Panc1 (cell line): ENCODE measurements at places on chromosomes 2 and 18.

DNA sequence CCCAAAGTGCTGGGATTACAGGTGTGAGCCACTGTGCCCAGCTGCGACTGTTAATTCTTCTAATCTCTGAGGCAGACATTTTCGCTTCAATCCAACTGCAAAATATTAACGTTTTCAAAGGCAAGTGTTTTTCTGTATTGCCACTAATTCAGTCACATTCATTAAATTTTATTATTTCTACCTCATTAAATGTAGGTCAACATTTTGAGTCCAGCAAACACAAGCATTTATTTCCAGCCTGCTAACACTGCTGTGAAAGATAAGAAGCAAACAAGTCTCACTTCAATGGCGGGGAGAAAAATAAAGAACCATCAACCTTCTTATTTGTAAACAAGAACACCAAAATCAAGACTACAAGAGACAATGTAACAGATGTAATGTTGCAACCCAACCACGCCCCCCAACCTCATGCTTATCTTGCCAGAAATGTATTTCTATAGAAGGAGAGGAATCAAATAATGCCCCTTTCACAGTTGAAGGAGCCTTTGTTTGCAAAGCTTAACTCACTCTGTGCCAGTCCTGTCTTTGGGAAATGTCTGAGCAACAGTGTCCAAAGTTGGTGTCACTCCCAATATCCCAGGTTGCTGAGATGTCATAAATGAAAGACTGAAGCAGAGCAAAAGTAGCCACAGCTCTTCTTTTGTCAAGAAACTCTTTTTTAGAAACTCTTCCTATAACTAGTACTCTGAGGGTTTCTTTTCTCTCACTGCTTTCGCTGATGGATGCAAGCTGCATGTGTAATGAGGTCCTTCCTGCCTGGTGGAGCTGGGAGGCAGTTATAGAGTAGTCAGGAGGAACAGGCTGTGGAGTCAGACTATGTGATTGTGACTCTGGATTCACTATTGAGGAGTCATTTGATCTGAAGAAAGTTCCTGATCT, 8.6 kb downstream of the DOCK10 start:
- no peak for DNase-seq

DNA sequence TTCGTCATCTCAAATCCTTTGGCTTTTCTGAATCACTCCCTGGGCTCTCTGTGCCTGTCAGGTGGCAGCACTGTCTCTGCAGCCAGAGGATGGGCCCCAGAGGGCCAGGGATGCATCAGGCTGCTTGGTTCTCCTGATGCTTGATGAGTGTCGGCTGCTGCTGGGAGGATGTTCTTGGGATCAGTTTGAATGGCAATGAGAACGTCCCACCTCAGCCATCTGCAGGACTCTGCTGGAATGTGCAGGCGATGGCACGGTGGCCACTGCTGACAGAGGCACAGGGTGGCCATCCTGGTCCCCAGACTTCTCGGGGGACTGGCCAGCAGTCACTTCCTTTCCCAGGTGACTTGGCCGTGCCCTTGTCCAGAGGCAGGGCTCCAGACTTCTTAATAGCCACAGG, 146.0 kb downstream of the FAM210A start:
- no peak for DNase-seq

DNA sequence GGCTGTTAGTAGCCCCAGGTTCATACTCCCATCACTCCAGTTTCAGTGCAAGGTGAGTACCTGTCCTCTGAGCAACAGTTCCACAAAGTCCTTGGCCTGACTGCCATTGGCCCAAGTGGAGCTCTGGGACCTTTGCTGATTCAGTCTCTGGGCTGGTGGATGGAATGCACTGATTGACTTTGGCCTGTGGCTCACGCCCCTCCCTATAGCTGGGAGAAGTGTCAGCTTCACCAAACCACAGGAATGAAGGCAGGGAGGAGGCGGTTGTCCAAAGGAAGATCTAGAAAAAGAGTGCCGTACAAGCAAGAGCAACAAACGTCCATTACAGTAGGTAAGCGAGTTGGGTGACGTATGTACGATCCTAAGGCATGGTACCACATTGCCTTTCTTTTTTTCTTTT, 34.0 kb downstream of the QPCT start:
- DNase-seq: no peak

GRCh38 chr2:104685591-104685990, 168.3 kb upstream of the POU3F3 start:
- no peak for DNase-seq

GRCh38 chr2:145079641-145080040, 559.7 kb upstream of the ZEB2 start:
- DNase-seq: no peak

DNA sequence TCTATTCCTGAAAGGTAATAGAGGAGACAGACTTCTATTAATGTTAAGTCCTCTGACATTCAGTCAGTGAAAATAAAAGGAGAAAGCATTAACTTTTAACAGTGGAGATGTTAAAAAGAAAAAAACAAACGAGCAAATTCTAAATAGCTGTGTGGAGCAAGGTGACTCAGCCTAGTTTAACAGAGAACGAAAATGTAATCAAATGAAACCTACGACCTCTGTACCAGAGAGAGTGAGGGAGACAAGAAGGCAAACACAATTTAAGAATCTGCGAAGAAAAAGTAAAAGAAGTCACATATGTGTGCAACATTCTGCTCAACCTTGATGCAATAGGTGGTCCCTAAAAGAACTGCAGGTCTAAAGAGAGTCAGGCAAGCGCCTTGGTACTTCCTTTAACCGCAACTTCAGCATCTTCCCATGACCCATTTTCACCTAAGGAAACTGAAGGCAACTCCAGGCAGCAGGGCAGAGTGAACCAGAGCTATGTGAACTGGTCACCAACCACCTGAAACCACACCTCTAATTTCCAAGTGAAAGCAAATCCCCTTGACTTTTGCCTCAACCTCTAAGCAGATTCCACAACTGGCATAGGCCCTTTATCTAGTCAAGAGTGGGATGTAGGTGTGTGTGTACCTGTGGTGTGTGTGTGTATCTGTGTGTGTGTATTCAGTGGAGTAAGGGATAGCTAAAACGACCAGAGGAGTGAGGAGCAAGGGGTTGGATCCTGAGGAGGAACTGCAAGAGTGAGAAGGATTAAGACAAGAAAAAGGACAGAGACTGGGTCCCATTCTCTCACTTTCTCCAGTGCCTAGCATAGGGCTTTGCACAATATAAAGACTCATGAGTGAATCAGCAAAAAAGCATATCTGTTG, 43.0 kb downstream of the FIGN start:
- DNase-seq: no peak

GRCh38 chr2:210715560-210716082, 159.2 kb downstream of the CPS1 start:
- DNase-seq: no peak

DNA sequence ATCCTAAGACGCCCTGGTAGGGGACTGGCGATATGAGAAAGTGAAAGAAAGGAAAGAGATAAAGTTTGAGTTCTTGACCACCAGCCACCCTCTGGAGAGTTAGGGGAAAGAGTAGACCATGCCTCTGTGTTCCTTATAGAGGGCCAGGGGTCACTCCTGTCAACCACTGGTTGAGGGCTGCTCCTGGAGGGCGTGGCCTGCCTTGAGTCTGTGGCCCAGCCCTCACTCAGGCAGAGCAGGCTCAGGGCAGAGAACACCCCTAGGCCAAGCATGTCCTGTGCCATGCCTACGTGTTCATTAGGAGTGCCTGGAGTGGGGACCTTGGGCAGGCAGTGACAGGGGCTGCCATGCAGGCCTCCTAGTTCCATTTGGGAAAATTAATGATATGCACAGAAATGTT, 161.1 kb upstream of the EPB41L3 start:
- no peak for DNase-seq

GRCh38 chr18:59833785-59834184, 66.0 kb upstream of the PMAIP1 start:
- no peak for DNase-seq

DNA sequence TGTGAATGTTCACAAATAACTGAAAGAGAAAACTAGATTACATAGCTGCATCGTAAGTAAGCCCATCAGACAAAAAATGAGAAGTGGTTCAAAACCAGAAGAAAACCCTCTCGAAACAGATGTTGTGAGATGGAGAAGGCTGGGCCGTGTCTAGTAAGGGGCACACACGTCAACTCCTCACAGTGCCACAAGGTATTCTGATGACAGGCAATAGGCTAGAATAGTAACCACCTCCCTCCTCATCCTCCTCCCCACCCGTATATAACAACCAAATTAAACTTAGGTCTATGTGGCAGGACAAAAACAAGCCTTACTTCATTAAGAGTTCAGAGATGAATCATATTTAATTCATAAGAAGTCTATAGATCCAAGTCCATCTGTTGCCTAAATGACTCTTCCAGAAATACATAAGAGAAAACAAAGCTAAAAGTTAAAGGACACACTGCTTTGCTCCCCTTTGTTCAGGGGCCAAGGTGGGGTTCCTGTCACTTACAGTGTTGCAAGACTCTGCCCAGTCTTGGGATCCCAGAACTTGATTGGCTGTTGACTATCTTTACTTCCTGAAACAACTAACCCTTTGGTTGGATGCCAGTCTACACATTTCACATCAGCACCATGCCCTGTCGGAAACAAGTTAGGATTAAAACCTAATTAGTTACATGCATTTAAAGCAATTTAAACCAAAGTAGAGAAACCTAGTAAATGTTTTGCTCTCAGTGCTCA, 25.0 kb downstream of the SFT2D3 start:
- DNase-seq: no peak

- DNase-seq: no peak
Observed at GRCh38 chr2:151405376-151405775, 4.3 kb upstream of the RIF1 start.

GRCh38 chr2:101986376-101986775, 5.4 kb upstream of the IL1R2 start:
- DNase-seq: no peak

DNA sequence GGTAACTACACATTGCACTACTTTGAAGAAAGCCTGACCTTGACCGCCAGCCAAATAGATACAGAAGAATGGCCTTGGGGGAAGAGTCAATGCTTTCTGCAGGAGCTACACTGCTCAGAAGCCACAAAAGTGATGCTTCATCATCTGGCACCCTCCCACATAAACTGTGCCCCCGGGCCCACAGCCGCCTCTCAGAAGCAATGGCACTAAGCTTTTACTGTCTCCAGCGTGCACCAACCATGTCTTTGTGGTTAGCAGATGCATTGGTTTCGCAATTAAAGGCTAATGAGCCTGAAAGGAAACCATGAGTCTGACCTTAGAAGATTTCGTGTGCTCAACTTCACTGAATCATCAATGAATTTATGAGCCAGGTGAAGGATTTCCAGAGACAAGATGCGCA, 209.4 kb upstream of the TRIB2 start:
- no peak for DNase-seq

GRCh38 chr18:55221622-55222021, 262.4 kb upstream of the CCDC68 start:
- DNase-seq: no peak

- no peak for DNase-seq
Observed at GRCh38 chr2:63926815-63927214, 85.1 kb downstream of the UGP2 start.

GRCh38 chr2:105883911-105884694, 139.4 kb downstream of the NCK2 start:
- no peak for DNase-seq

GRCh38 chr18:59311631-59312030, 6.8 kb downstream of the CPLX4 start:
- no peak for DNase-seq

DNA sequence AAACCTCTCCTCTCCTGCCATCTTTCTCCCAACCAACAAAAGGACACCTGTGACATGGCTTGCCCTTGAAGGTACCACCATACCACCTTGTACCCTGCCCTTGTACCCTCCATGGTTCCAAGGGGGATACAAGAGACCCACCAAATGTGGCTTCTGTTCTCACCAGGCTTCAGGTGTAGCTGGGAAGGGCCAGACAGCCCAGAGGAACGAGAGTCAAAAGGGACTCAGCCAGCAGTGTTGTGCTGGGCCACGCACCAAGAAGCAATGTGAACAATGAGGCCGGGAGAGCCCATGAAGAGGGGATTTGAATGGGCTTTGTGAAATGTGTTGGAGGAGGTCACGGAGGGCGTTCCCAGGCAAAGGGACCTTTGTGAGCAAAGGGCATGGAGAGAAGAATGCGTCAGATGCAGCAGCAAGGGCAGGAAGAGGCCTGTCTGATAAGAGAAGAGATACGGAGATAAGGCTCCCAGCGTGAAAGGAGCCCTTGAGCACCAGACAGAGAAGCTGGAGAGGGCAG, 48.6 kb downstream of the PLB1 start:
- DNase-seq: no peak

GRCh38 chr2:234156326-234156725, 105.8 kb downstream of the SPP2 start:
- no peak for DNase-seq

DNA sequence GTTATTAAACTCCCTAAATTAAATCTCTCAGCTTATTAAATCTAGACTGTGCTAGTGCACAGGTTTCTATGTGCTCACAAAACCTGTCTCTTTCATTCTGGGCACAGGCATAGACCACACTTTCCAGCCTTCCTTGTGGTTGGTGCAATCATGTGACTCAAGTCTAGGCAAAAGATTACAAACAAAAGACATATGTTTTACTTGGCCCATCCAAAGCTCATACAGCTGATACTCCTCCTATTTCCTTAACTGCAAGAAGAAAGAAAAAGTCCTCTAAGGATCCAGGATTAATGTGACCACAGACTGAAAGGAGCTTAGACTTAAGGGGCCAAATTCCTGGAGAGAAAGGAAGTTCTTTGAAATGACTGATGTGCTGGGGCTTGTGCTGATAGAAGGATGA, 731.3 kb upstream of the RAB6C start:
- DNase-seq: no peak

DNA sequence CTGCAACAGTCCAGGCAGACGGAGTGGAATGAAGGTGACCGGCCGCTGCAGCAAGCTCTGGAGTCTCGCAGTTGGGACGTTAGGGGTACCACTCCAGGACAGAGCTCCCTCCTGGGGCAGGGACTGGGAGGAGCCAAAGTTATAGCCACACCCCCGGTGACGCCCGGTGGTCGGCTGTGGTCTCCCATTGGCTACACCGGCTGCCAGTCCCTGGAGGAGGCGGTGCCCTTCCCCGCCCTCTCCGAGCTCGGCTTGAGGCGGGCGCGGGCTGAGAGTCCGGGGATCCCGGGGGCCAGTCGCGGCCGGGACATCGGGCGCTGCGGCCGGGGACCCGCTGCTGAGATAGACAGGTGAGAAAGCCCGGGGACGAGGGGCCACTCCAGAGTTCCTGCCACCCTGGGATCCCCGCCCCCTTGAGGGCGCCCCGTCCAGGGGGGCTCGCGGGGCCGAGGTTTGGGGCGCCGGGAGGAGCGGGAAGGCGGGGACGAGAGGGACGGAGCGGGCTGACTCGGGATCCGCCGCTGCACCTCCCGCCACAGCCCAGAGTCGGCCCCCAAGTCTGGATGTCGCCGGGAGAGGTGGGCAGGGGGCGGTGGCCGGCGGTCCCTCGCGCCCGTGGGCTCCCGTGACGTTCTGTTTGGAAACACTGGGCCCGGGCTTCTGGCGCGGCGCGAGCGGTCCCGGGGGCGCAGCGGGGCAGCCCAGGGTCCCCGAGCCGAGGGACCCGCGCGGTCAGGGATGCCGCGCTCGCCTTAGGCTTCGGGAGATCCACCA, at the start of gene PLEKHH2:
PLEKHH2 (plus strand) TSS at position 231 of the 774 bp plus-strand sequence. CDS start 7,414 bp downstream, outside the sequence.
- DNase-seq: no peak
